Naive thymus-derived CD4-positive, alpha-beta T cell (primary cell): ENCODE measurements at places on chromosomes 7 and 10.

- DNase-seq = no peak
These were observed 342.6 kb upstream of the LRGUK start for GRCh38 chr7:133784486-133785001.

GRCh38 chr7:41451826-41452225, 251.1 kb downstream of the INHBA start:
- DNase-seq = no peak

- no peak for DNase-seq
These were observed 25.0 kb downstream of the ZDHHC6 start for GRCh38 chr10:112421731-112422130.

GRCh38 chr10:96588616-96589419, 2.0 kb upstream of the TM9SF3 start:
- no peak for DNase-seq

GRCh38 chr7:139696552-139696951, 81.2 kb downstream of the HIPK2 start:
- no peak for DNase-seq

DNA sequence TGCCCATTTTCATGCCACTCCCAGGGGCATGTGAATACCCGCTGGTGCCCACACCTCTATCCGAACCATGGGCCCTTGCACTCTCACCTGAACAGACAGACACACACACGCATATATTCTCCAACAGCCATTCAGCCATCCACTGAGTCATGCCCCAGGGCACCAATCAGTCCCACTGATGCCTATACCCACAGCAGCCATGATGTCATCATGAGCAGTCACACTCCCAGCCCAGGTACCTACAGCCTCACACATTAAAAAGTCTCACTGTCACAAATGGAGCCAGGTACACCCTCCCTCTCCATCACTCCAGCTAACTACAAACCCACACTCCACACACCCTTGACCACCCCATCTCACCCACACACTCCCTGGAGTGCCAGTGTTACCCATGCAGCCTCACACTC, 12.2 kb downstream of the VSIR start:
- no peak for DNase-seq

DNA sequence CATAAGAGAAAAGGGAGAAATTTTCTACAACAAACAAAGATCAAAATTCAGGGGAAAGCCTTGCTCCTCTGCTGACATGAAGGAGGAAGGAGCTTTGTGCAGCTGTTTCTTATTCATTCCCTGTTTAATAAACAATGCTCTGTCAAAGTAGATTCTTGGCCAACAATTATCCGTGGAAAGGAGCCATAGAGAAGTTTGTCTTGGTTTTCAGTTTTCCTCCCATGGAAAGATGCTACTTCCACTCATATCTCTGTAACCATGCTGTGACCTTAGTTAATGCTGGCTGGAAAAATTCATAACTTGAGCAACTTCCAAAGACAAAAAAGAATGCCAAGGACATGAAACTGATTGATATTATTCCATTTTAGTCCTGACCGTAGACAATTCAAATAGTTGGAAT, 8.1 kb downstream of the DDC start:
- DNase-seq = no peak

DNA sequence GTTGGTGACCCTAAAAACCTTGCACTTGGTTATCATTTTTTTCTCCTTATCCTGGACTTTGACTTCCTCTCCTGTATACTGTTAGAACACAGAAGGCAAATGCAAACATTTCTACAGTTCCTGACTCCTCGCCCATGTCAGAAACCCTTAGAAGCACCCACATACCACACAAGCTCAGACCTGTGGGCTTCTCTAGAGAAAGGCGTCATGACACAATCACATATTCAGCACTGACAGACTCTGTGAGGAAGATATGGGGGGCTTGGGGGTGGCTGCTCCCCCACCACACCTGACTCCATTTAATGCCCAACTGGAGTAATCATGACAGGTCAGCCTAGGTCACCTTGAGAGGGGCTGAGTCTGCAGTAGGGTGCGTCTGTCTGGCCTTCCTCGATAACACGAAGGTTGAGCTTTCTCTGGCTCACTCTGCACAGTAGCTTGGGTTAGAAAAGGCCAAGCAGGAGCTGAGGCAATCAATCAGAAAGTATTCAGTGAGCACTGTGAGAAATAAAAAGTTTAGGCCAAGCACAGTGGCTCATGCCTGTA, 50.9 kb downstream of the CCDC3 start:
- DNase-seq = no peak

DNA sequence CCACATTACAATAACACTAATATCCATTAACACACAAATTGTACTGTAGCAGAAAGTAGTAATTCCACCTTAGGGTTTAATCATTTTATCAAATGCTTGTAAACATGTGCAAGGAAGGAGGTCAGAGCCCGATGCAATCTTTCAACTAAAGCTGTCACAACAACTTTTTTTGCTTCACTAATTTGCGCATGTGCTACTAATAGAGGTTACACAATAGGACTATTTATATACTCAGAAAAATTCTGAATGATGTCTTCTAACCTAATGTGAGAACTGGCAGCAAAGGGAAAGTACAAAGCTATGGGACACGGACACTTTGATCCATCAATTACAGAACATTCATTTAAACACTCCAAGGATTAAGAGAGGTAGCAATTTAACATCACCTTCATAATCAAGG, 244.4 kb downstream of the CHCHD3 start:
- DNase-seq = no peak

DNA sequence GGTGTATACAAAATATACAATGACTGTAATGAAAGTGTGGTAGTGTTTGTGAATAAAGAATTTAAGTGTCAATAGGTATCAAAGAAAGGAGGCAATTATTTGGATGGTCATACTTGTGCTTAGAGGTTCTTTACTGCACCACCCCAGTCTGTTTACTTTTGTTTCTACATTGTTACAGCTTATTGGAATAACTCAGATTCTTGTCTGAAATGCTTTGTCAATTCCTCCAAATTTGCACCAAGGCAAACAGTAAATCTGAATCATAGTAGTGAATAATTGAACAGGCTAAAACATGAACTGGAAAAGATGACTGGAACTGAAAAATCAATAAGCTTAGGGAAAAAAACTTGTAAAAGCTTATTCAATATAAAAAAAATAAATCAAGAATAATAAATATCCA, 319.2 kb downstream of the EXOC4 start:
- DNase-seq = no peak

DNA sequence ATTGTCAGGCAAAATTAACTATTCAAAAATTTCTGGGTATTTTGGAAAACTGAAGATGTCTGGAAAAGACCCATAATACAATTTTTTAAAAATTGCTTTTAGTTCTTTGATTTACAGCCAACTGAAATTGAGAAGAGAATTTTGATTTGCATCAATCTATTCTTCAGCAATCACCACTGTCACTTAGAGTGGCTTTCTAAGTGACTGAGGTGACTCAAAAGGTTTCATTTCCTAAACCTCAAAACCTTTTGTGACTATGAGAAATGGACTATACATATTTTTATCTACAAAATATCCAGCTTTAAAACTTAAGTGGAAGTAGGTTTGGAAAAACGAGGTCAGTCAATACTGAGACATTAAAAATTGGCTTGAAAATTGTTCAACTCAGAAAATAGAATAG, 60.0 kb downstream of the ENO4 start:
- no peak for DNase-seq
